Fibroblast of the aortic adventitia (primary cell): ENCODE measurements at places on chromosomes 6 and 20. TPM values are rescaled to one million over a fixed set of nuclear protein-coding genes. Genes with fewer than 3 reads are reported as not detected.

SAPCD1 gene
- total RNA-seq = 0.90 and 6.2 TPM in 2 replicates

RRAGD gene
- total RNA-seq = 1.4 and 15.1 TPM in 2 replicates

MACROD2 gene
- total RNA-seq = 1.3 and 16.4 TPM in 2 replicates

KIAA1755 gene
- 4.9 and 10.8 TPM in 2 replicates for total RNA-seq

VSX1 gene
- total RNA-seq = not detected in 2 replicates

CST2 gene
- total RNA-seq = 0.36 TPM in 1 of 2 replicates, not detected in the other

TCF15 gene
- not detected in 2 replicates for total RNA-seq

SLC32A1 gene
- not detected in 2 replicates for total RNA-seq

C6orf15 gene
- not detected in 2 replicates for total RNA-seq

RAB23 gene
- total RNA-seq = 21.4 and 59.7 TPM in 2 replicates

PPP1R3D gene
- total RNA-seq = 4.8 and 5.6 TPM in 2 replicates

FAM217A gene
- not detected in 2 replicates for total RNA-seq
